ENCODE measurements at places on chromosomes 12 and 14. TPM values are rescaled to one million over a fixed set of nuclear protein-coding genes. Genes with fewer than 3 reads are reported as not detected.

- no peaks in the 10 kb centered on the region for H3K4me1 ChIP-seq
- no peak overlapping the region for H3K4me3 ChIP-seq
- no peak overlapping the region for H3K27ac ChIP-seq
- H3K27me3 ChIP-seq: no peaks in the 10 kb centered on the region
- DNase-seq: no peak
- peaks cover 4% of the 10 kb centered on the region for H3K36me3 ChIP-seq
Measured at GRCh38 chr12:48686615-48687334, 4.7 kb upstream of the KANSL2 start.

DNA sequence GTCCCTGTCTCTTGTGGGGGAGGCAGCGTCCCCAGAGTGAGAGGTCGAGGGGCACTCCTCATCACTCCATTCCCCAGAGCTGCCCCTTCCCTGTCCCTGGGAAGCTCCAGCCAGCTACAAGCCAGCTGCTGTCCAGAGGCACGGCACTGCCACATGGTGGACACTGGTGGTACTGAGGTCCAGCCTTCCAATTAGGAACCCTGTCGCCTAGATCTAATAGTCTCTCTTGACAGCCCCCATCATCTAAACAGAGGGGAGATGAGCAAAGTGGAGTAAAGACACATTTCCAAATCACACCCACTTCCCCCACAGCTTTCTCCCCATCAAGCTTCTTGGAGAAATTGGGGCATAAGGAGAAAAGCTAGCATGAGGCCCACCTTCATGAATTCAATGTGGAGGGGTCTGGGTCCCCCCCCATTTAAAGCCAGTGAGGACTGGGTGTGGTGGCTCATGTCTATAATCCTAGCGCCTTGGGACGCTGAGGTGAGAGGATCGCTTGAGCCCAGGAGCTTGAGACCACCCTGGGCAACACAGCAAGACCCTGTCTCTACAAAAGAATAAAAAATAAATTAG is 2.1 kb upstream of the INHBE start:
- H3K27me3 ChIP-seq: no peaks in the 10 kb centered on the region
- DNase-seq: no peak
- peaks cover 4% of the 10 kb centered on the region for H3K4me1 ChIP-seq
- H3K27ac ChIP-seq: no peak overlapping the region

GRCh38 chr12:6450869-6451347 is 934 bp upstream of the TAPBPL start:
- peaks cover 22% of the 10 kb centered on the region for H3K36me3 ChIP-seq
- H3K27ac ChIP-seq: peak overlapping the region; percentile 99
- peaks cover 71% of the 10 kb centered on the region for H3K4me1 ChIP-seq
- H3K4me3 ChIP-seq: peak overlapping the region; percentile 80
- H3K27me3 ChIP-seq: no peaks in the 10 kb centered on the region
- no peak for DNase-seq

GRCh38 chr14:35331605-35332516 is 39.7 kb downstream of the PSMA6 start:
- H3K4me3 ChIP-seq: no peak overlapping the region
- no peak overlapping the region for H3K27ac ChIP-seq
- no peaks in the 10 kb centered on the region for H3K27me3 ChIP-seq
- DNase-seq: no peak
- H3K36me3 ChIP-seq: no peaks in the 10 kb centered on the region
- H3K4me1 ChIP-seq: peaks cover 21% of the 10 kb centered on the region

GRCh38 chr12:1657688-1658087 is 28.7 kb downstream of the WNT5B start:
- no peak overlapping the region for H3K4me3 ChIP-seq
- H3K36me3 ChIP-seq: no peaks in the 10 kb centered on the region
- H3K27me3 ChIP-seq: no peaks in the 10 kb centered on the region
- no peaks in the 10 kb centered on the region for H3K4me1 ChIP-seq
- H3K27ac ChIP-seq: no peak overlapping the region

DNA sequence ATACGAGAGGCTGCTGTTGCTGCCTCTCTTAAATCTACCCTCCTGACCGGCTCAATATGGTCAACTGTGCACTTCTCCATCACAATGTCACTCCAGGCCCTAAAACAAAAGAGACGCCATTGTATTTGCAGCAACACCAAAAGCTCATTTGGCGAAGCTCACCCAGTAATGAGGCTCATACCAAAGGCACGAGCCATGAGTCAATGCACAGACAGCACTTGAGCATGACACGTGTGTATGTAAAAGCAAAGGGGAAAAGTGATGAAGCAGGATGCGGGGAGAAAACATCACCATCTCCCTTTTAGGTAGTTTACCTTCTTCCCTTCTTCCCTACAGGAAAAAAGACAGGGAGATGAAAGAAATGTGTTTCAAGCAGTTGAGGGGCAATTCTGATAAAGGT is 150.3 kb downstream of the FOXN3 start:
- no peak overlapping the region for H3K4me3 ChIP-seq
- H3K27me3 ChIP-seq: no peaks in the 10 kb centered on the region
- DNase-seq: no peak
- no peaks in the 10 kb centered on the region for H3K36me3 ChIP-seq
- H3K4me1 ChIP-seq: no peaks in the 10 kb centered on the region

- no peaks in the 10 kb centered on the region for H3K27me3 ChIP-seq
- H3K4me3 ChIP-seq: no peak overlapping the region
- no peaks in the 10 kb centered on the region for H3K36me3 ChIP-seq
- no peaks in the 10 kb centered on the region for H3K4me1 ChIP-seq
Measured at GRCh38 chr14:80428171-80428570, 216.9 kb upstream of the DIO2 start.

LRRK2 gene
- 0.39 TPM for total RNA-seq

KCNMB4 gene
- 1.1 TPM for total RNA-seq
